ENCODE measurements at places on chromosomes 2 and 18. TPM values are rescaled to one million over a fixed set of nuclear protein-coding genes. Genes with fewer than 3 reads are reported as not detected.

CRYGD gene
- total RNA-seq = not detected

POTEJ gene
- not detected for total RNA-seq

DSG2 gene
- total RNA-seq = 40.3 TPM

IL36A gene
- not detected for total RNA-seq

IL1R2 gene
- 6.6 TPM for total RNA-seq

ARPC2 gene
- total RNA-seq = 229 TPM

SERTAD2 gene
- total RNA-seq = 23.3 TPM

TRIM54 gene
- total RNA-seq = not detected

BBS5 gene
- total RNA-seq = 10.6 TPM

CAPN14 gene
- total RNA-seq = 0.05 TPM

LYG1 gene
- total RNA-seq = 0.99 TPM

TUBA4B gene
- total RNA-seq = 1.9 TPM

HTR2B gene
- total RNA-seq = not detected

AKAIN1 gene
- not detected for total RNA-seq

PPM1G gene
- 47.1 TPM for total RNA-seq

ACMSD gene
- total RNA-seq = not detected

STK25 gene
- 128 TPM for total RNA-seq

EIF2AK3 gene
- total RNA-seq = 19.8 TPM

CLEC4F gene
- total RNA-seq = 0.46 TPM

OSR1 gene
- 5.5 TPM for total RNA-seq

TBR1 gene
- total RNA-seq = not detected

LINC00305 gene
- not detected for total RNA-seq

All from ovary (tissue), 10 donors.